Stimulated activated CD4-positive, alpha-beta T cell treated with anti-CD3 and anti-CD28 coated beads, TNF-alpha, amount 100 ng/mL, for 4 hours (primary cell): ENCODE measurements at places on chromosomes 11 and 22.

DNA sequence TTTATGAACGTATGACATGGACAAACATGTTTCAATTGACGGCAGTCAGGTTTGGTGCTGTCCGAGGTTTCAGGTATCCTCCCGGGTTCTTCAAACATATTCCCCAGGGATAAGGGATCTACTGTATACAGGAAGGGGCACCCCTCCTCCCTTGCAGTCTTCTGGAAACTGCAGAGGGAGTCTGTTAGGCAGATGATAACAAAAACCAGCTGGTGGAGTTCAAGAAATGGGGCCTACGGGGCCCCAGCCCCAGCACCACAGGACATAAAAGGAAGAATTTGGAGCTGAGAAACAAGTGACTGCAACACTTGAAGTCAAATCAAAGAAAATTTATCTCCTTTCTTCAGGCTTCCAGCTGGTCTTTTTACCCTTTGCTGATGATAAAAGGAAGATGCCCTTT is 32.1 kb downstream of the SNU13 start:
- DNase-seq, result no peak

DNA sequence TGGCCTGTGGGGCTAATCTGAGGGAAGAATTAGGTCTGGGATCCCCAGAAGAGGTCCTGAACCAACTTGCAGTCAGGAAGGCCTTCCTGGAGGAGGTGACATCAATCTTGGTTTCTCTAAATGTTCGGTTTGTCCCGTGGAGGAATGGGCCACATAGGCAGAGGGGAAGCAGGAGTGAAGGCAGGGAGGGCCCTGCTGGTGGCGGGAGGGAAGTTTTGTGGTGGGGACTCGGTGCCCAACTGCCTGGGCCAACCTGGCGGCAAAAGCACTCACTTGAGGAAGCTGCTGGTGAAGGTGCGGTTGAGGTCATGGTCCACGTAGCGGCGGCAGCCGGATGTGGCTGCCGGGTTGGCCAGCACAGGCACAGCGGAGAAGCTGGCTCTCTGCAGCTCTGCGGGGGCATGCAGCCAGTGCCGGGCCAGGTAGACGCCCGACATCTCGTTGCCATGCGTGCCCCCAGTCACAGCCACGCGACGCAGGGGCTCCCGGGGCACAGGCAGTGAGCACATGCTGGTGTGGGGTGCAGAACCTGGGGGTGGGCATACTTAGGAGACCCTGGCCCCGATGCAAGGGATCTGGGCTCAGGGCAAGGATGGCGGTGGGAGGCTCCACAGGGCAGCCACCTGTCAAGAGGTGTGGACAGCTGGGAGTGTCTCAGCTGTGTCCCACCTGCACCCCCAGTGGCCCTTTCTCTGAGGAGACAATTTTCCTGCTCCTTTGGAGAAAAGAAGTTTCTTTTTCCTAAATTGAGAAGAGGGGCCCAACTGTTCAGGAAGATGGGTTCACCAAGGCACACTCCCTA is 3.8 kb downstream of the ACY3 start:
- DNase-seq, result no peak

GRCh38 chr11:118142809-118143208 is 9.8 kb downstream of the SCN4B start:
- no peak for DNase-seq

DNA sequence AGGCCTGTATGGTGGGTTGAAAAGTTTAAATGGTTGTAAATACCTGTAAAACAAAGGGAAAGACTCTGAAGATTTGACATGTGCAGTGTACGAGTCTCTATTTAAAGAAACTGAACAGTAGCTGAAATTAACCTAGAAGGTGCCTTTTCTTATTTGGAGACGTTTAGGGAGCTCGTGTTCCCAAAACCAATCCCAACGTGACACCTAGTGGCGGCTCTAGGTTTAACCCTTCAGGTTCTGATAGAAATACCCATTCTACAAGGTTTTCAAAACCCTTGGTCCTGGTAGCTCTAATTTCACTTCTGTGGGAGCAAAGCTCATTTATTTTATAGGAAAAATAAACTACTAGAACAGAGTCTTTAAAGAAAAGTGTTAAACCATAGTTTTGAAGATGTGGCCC is 258.3 kb downstream of the LRRC4C start:
- DNase-seq, result no peak

DNA sequence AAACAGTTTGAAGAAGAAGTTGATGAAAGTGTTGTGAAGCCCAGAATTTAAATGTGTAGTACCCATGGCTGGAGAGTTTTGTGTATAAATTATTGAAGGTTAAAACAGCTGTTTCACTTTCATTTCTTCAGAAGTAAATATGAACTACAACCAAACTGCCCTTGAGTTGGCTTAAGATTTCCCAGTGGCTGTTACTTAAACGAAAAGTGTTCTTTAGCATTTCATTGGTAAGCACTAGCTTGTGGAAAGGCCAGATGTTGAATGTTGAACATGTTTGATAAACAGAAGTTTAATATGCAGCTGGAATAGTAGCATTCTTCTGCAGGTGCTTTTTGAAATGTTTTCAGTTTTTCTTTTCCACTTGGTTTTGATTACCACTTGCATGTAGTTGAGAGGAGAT is 83.2 kb upstream of the TNRC6B start:
- no peak for DNase-seq

DNA sequence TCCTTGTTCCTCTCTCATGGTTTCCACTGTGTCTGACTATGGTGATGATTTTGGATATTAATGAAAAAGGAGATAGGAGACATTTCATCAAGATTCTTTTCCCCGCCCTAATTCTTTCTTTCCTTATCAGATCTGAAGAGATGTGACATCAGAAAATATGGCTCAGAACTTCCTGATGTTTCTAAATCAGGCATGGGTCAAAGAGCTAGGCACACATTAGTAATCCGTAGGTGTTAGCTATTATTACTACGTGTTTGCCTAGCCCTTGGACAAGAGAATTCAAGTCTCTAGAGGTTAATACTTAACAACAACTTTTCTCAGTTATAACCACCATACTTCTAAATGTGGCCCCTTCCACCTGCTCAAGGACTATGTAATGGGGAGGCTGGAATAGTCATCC is 5.8 kb downstream of the JOSD1 start:
- DNase-seq, result no peak

GRCh38 chr22:21714059-21714770 is 21.4 kb downstream of the YPEL1 start:
- no peak for DNase-seq

DNA sequence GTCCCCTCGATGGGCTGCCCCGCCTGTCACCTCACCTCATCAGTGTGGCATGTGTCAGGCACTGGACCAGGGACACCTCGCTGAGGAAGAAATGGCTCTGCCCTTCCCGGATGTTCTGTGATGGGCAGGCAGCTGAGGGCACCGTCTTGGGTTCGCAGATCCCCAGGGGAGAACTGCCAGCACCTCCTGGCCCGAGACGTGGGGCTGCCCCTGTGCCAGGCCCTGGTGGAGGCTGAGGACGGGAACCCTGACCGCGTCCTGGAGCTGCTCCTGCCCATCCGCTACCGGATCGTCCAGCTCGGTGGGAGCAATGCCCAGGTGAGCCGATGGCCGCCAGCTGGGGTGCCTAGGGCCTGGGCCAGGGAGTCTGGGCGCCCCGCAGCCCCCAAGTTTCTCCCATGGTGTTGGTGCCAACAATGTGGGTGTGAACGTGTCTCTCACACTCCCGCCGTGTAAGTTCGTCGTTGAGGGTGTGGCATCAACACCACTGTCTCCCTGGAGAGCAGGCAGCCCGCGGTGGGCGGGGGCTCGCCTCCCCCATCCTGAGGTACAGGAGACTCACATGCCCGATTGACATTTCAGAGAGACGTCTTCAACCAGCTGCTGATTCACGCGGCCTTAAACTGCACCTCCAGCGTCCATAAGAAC is 7.3 kb upstream of the GTSE1 start:
- no peak for DNase-seq
